HCT116 (cell line): ENCODE measurements at places on chromosomes 1 and 21. TPM values are rescaled to one million over a fixed set of nuclear protein-coding genes. Genes with fewer than 3 reads are reported as not detected.

DNA sequence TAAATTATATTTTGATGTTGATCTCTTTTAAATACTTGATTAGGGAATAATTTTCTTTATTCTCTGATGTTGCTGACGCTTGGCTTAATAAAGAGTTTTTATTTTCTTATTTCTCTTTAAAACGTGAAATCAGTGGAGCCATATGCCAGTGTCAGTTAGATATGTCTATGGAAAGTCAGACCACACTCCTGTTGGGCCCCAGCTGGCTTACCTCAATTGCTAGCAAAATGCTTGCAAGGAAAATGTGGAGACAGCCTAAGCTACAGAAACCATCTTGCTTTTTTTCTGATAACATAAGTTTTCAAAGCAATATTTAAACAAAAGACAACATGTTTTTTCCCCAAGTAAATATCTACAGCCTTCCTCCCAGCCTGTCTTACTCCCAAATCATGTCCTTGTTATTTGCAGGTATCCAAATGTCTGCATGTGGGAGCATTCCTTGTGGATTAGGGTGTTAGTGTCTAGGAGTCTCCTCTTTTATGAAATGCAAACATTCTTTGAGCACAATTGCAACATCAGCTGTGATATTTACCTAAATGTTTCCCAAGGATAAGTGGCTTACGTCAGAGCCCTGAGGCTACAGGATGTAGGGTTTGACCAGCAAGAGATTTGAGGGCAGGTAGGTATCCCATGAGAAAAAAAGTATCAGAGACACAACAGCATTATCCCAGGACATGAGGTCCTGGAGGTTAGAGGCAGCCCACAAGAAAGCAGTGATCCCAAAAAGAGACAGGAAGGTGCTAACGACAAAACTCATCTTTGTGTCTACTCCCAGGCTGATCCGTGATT lies 117.2 kb upstream of the KCNJ15 start:
- no peak for DNase-seq
- H3K4me3 ChIP-seq: no peak overlapping the region
- no peaks in the 10 kb centered on the region for H3K4me1 ChIP-seq
- H3K27me3 ChIP-seq: no peaks in the 10 kb centered on the region

The IL20 gene
- not detected for total RNA-seq

The ZSWIM5 gene
- 1.1 TPM for total RNA-seq

The CHD5 gene
- total RNA-seq: 6.1 TPM

DNA sequence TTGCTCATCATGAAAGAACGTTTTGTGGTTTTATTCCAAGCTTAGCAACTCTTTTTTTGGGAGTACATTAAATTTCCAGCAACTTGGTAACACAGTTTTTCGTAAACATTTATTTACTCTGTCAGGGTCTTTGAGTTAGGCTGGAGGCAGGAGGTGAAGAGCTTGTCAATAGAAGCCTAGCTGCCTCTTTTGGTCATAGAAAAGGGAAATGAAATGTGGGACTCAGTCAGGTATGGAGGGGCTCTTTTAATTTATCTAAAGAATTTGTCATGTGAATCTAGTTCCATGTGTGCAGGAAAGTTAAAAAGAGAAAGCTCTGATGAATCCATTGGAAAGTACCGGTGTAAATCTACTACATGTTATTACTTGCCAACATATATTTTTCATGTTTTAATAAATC lies 45.9 kb upstream of the PRMT6 start:
- DNase-seq: no peak
- H3K4me1 ChIP-seq: no peaks in the 10 kb centered on the region
- no peak overlapping the region for H3K27ac ChIP-seq
- H3K27me3 ChIP-seq: no peaks in the 10 kb centered on the region
- no peak overlapping the region for H3K4me3 ChIP-seq

DNA sequence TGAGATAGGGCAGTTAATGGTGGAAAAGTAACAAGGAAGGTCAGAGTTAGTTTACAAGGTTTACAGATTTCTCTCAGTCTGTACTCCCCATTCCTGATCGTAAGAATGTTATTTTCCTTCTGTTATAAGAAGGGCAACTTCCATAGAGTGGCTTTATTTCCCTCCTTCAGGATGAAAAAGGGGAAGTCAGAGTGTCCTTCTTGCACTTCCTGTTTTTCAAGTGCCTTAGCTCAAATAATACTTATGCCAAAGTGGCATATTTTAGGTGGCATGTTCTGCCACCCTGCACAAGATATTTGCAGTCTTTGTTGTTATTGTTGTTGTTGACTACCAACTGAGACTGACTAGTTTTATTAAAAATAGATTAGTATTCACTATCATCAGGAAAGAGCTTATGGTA lies 730.7 kb upstream of the ADGRL4 start:
- H3K27ac ChIP-seq: no peak overlapping the region
- no peak for DNase-seq
- no peaks in the 10 kb centered on the region for H3K4me1 ChIP-seq
- no peak overlapping the region for H3K4me3 ChIP-seq

DNA sequence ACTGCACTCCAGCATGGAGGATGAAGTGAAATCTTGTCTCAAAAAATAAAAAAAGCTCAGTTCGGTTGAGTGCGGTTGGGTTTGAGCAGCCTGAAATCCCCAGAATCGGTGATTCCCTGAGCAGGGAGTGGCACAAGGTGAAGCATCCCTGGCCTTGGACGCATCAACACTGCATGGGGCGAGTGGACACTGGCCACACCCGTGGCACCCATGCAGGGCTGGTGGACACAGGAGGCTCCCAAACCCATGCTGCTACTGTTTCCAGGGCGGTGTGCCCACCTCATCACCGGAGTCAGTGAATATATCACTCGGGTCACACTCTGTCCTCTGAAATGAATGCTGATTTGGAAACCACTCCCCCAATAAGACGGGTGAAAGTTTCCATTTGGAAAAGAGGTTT lies 53.4 kb upstream of the ACTRT2 start:
- DNase-seq: no peak
- H3K4me1 ChIP-seq: no peaks in the 10 kb centered on the region
- no peak overlapping the region for H3K27ac ChIP-seq

- H3K4me1 ChIP-seq: peaks cover 4% of the 10 kb centered on the region; the same call in 1 of the 2 replicates
- no peak overlapping the region for H3K4me3 ChIP-seq
- no peaks in the 10 kb centered on the region for H3K27me3 ChIP-seq
- DNase-seq: no peak
- H3K27ac ChIP-seq: no peak overlapping the region
Measured at GRCh38 chr1:171801487-171801891, 20.0 kb downstream of the METTL13 start.

The ACTL8 gene
- total RNA-seq: 0.69 TPM

The SERPINC1 gene
- total RNA-seq: 0.61 TPM

DNA sequence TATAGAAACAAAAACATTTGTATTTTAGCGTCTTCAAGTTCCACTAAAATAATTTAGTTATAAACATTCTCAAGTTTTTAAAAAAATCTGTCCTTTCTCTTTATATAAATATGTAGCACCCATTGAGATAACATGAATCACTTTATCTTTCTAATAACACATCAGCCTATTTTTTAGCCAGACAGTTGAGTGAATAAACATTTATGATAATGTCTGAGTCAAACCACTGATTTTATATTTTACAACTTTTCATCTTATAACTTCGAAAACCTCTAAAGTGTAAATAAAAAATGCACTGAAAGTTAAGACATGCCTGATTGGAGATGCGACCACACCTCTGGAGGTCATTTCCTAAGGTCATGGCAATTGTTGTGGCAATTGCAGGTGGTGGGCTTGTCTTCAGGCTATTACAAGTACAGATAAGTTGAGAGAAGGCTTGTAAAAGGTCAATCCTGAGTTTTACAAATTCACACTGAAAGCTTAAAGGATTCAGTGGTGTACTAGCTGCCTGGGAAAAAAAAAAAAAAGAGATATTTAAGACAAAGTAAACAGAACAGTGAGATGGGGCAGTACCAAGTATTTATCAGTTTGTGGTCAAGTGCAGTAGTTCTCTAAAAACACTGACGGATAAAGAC lies 67.0 kb downstream of the INTS7 start:
- no peaks in the 10 kb centered on the region for H3K27me3 ChIP-seq
- H3K36me3 ChIP-seq: no peaks in the 10 kb centered on the region
- DNase-seq: no peak
- no peak overlapping the region for H3K27ac ChIP-seq

GRCh38 chr1:178689769-178690168 lies 35.3 kb upstream of the RALGPS2 start:
- no peaks in the 10 kb centered on the region for H3K36me3 ChIP-seq
- DNase-seq: no peak
- no peaks in the 10 kb centered on the region for H3K27me3 ChIP-seq
- peaks cover 18% of the 10 kb centered on the region for H3K4me1 ChIP-seq

GRCh38 chr21:33071770-33072306 lies 1.9 kb downstream of the OLIG1 start:
- H3K27ac ChIP-seq: no peak overlapping the region
- no peak for DNase-seq
- H3K4me3 ChIP-seq: no peak overlapping the region
- no peaks in the 10 kb centered on the region for H3K36me3 ChIP-seq

GRCh38 chr1:197857477-197857876 lies 45.0 kb upstream of the C1orf53 start:
- H3K4me1 ChIP-seq: no peaks in the 10 kb centered on the region
- no peak for DNase-seq
- H3K27me3 ChIP-seq: no peaks in the 10 kb centered on the region
- H3K4me3 ChIP-seq: no peak overlapping the region
- no peaks in the 10 kb centered on the region for H3K36me3 ChIP-seq

GRCh38 chr1:161282991-161283390 lies 24.4 kb downstream of the PCP4L1 start:
- DNase-seq: no peak
- H3K27me3 ChIP-seq: peaks cover 23% of the 10 kb centered on the region; the same call in 1 of the 2 replicates
- no peaks in the 10 kb centered on the region for H3K36me3 ChIP-seq
- H3K4me3 ChIP-seq: no peak overlapping the region

The SAMSN1 gene
- 0.57 TPM for total RNA-seq

- H3K36me3 ChIP-seq: no peaks in the 10 kb centered on the region
- H3K27ac ChIP-seq: no peak overlapping the region
- no peaks in the 10 kb centered on the region for H3K4me1 ChIP-seq
- no peak overlapping the region for H3K4me3 ChIP-seq
- H3K27me3 ChIP-seq: no peaks in the 10 kb centered on the region
Measured at GRCh38 chr1:2084306-2084705, 34.1 kb downstream of the PRKCZ start.

GRCh38 chr1:66943361-66943969 lies 18.7 kb downstream of the MIER1 start:
- peaks cover 20% of the 10 kb centered on the region for H3K4me1 ChIP-seq
- H3K36me3 ChIP-seq: peaks cover 22% of the 10 kb centered on the region
- peak overlapping the region; percentile 68 for H3K27ac ChIP-seq
- no peak for DNase-seq
- H3K4me3 ChIP-seq: no peak overlapping the region

DNA sequence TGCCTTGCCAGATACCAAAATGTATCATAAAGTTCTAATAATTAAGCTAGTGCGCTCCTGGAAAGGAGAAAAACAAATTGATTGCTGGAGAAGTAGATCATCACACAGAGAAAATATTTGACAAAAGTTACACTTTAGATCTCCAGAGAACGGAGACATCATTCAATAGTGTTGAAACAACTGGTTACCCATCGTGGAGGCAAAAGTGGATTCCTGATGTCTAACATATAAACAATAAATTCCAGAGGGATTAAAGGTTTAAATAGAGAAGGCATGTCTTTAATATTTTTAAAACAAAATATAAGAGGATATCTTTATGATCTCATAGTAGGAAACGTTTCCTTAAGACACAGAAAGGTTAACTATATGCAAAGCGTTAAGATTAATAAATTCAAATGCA lies 41.0 kb downstream of the NRIP1 start:
- no peak overlapping the region for H3K4me3 ChIP-seq
- H3K36me3 ChIP-seq: no peaks in the 10 kb centered on the region
- no peaks in the 10 kb centered on the region for H3K27me3 ChIP-seq
- H3K27ac ChIP-seq: no peak overlapping the region
- DNase-seq: no peak
- no peaks in the 10 kb centered on the region for H3K4me1 ChIP-seq

The FAM151A gene
- not detected for total RNA-seq

DNA sequence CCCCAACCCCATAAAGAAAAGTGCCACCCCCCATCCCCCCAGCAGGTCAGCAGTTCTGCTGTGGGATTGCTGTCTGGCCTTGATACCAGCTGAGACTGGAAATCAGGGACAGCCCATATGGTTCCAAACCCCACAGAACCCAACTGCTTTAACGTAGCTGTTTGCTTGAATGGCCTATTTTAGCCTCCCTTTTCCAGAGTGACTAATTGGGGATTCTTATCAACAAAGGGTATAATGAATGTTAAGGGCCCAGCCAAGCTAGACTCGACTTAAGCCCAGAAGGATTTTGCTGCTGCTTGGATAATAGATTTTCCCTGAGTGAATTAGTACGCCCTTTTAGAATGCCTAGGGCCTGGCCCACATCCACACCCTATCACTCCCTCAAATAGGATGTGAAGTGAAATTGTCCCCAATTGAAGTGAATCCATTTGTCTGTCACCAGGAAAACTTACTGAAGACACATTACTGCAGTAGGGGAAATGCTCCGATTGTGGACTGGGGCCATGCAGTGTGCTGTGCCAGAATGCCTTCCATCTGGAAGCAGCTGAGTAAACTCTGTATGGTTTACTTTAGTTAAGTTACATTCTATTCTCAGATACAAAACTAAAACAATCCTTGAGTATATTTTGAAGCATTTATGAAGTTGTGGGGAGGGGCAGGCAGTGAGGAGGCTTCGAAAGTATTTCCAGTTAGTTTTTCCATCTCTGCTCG lies 156.9 kb downstream of the DHRS3 start:
- peaks cover 6% of the 10 kb centered on the region; the same call in 1 of the 2 replicates for H3K4me1 ChIP-seq
- H3K4me3 ChIP-seq: no peak overlapping the region
- H3K36me3 ChIP-seq: no peaks in the 10 kb centered on the region

GRCh38 chr1:20551945-20552727 lies at the start of gene FAM43B:
FAM43B (plus strand) TSS chr1:20552573; CDS start chr1:20552974, 401 bp downstream.
- H3K4me1 ChIP-seq: no peaks in the 10 kb centered on the region
- H3K4me3 ChIP-seq: no peak within 1 kb of the TSS
- H3K27ac ChIP-seq: no peak within 1 kb of the TSS
- H3K27me3 ChIP-seq: no peaks in the 10 kb centered on the region

DNA sequence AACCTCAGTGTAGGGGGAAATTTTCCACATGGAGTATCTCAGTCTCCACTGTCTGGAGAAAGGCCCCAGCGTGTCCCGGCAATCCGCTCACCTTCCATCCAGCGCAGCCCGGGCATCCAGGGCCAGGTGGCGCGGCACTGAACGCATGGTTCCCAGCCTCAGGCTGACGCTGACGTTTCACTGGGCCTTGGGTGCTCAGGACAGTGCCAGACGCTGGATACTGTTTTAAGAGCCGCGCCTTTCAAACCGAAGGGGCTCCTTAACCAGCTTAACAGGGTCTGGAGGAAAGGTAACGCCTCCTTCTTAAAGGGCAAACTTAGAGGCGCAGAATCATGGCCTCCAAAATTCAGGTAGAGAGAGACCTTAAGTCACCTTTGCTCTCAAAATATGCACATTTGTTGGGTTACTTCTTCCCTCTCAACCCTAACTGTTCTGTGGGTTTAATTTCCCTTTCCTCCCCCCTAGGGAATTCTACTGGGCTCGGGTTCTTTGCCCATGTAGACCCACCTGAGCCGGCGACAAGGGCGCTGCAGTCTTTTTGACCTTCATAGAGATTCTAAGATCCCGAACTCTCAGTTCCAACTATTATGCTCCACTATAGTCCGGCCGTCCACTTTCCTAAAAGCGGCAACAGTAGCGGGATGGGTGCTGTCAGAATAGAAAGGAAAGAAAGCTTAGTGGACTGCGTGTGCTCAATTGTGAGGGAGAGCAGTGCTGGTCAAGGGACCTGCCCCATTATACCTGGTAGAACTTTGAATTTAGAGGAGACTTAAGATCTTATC lies 3.5 kb upstream of the LHX9 start:
- H3K27ac ChIP-seq: no peak overlapping the region
- no peaks in the 10 kb centered on the region for H3K36me3 ChIP-seq
- peaks cover 19% of the 10 kb centered on the region for H3K4me1 ChIP-seq
- no peak overlapping the region for H3K4me3 ChIP-seq
- H3K27me3 ChIP-seq: no peaks in the 10 kb centered on the region; the same call in 1 of the 2 replicates
- no peak for DNase-seq

- H3K27ac ChIP-seq: no peak within 1 kb of the TSS
- H3K36me3 ChIP-seq: 0 out of 2 replicates have a peak, but pooled peaks cover 3% of the 10 kb centered on the region
- H3K27me3 ChIP-seq: no peaks in the 10 kb centered on the region
Measured at GRCh38 chr1:113978863-113979702, at the start of gene OLFML3. OLFML3 (plus strand) TSS chr1:113979474; CDS start chr1:113979517, 43 bp downstream.

The PGBD5 gene
- total RNA-seq: 0.27 TPM
